CD14-positive monocyte (primary cell): ENCODE measurements at places on chromosomes 1 and 21.

DNA sequence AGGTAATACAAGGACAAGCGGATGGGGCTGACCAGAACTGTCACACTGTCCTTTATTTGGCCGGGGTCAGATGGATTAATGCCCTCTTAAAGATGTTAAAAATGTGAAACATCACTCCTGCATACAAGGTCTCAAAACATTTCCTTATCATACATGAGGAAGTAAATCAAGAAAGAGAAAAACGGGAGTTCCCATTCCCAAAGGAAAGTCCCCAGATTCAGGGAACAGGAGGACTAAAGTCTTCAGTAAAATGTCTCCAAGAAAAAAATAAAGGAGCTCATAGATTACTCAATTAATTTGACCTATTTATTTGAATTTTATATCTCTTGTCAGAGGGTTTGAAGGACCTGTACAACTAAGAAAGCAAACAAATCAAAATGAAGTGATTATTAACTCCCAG, 13.4 kb upstream of the HSD11B1 start:
- no peak for DNase-seq

DNA sequence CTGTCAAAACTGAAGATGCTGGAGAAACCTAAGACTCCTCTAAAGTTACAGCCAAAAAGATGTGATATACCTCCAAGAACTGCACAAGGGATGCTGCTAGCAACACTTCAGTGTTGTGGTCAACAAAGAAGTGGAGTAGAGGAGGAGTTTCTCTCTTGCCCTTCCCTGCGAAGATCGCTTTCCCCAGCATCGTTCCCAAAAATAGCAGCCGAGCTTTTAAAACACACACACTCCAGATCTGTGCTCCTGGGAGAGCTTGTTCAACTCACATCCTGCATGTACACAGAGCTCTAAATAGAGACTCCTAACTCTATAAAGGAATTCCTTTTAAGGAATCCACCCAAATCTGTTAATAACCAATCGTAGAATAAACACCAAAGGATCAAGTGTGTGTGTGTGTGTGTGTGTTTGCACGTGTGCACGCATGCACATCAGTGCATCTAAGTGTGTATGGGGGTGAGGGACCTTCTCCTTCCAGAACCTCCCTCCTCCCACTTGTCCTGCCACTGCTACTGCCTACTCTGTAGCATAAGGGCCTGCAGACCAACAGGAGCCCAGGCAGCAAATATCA, 58.5 kb downstream of the PSMG1 start:
- DNase-seq = no peak

- DNase-seq = peak; percentile 73
These were observed 84.1 kb upstream of the NEGR1 start for GRCh38 chr1:72366466-72366865.

GRCh38 chr1:164466429-164466828, 92.6 kb upstream of the PBX1 start:
- no peak for DNase-seq

DNA sequence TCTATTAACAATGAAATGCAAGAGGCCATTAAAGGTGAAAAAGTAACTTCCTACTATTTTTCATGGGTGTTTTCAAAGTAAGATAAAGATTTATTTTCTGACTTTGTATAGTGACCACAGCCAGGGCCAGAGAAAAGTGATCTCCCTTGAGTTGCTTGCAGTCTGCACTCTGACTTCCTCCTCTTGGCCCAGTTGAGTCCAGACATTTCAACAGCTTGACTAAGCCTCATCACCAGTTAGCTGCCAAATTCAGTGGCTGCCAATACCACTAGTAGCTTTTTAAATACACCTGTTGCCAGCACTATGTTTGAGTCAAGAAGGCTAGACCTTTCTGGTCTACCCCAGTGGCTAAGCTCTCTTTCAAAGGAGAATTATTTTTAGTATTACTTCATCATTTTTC, 3.7 kb upstream of the NEK7 start:
- DNase-seq = no peak

- no peak for DNase-seq
These were observed 108.6 kb upstream of the COP1 start for GRCh38 chr1:176315519-176316220.

DNA sequence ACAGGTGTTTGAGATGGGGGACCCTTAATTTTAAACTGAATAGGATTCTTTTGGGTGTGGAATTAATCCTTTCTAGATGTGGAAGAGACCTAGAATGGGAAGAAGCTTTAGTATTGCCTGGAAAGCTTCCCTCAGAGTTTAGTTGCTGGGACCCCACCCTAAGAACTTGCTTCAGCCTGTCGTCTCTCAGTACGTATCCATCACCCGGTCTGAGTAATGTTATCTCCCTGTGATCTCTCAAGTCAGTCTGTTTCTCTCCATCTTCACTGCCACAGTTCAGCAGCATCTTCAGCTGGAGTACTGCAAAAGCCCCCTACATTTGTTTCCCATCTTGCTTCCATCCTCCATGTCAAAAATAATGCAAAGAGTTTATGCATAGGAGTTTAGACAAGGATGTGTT, 28.9 kb downstream of the CNST start:
- DNase-seq = no peak

DNA sequence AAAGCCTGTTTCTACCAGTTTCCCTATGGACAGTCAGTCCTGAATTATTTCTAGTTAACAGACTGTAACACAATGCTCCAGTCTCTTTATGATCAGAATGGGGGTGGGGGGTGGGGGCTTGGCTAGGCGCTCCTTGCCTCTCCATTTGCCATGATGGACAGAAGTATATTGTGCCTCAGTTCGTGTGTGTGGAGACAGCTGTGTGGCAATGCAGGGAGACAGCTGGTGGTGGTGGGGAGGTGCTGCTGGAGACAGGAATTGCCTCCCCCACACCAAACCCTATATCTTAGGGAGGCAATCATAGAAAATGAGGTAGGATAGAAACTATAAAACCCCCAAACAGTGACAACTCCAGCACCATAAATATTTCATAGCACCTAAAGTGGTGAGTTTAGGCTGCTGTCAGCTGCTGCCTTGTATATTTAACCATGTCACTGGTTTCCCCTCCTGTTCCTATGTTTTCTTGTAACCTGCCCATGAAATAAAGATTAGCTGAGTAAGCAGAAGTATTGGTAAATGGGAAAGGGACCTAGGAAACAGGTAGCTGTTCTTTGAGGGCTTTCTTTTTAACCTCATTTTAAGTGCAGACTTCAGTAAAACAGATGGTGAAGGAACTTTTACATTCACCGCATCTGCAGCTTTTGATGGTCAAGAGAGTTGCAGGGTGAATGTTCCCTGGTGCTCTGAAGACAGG, 3.4 kb downstream of the PLXNA2 start:
- DNase-seq = no peak
